ENCODE measurements at places on chromosomes 4 and X.

DNA sequence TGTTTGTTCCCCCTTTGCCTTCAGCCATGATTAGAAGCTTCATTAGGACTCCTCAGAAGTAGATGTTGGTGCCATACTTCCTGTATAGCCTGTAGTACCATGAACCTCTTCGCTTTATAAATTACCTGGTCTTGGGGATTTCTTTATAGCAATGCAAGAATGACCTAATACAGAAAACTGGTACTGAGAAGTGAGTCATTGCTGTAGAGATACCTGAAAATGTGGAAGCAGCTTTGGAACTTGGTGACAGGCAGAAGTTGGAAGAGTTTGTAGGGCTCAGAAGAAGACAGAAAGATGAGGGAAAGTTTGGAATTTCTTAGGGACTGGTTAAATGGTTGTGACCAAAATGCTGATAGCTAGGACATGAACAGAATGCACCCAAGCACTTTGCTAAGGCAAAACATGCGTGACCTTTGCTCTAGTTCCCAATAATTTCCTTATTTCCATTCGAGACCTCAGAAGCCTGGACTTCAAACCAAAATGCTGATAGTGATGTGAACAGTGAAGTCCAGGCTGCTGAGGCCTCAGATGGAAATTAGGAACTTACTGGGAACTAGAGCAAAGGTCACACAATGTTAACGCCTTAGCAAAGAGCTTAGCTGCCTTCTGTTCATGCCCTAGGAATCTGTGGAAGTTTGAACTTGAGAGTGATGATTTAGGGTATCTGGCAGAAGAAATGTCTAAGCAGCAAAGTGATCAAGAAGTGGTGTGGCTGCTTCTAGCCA is 3.0 kb upstream of the USP46 start:
- DNase-seq = no peak

- no peak for DNase-seq
Measured at GRCh38 chr4:72011906-72012305, 19.9 kb upstream of the NPFFR2 start.

DNA sequence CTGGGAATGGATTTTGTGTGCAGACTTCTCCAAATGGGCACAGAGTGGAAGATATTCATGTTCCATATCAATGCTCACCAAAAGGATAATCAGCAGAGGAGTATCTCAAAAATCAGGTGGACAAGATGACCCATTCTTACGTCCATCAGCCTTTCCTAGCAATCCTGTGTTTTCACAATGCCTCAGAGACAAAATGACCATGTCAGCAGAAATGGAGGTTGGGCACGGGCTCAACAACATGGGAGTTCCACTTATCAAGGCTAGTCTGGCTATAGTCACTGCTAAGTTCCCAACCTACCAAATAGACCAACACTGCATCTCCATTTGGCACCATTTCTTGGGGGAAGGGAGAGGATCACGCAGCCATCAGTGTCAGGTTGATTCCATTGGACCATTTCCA is 179.0 kb downstream of the COX7B2 start:
- DNase-seq = no peak

GRCh38 chr4:121784975-121785374 is 16.1 kb upstream of the EXOSC9 start:
- no peak for DNase-seq

DNA sequence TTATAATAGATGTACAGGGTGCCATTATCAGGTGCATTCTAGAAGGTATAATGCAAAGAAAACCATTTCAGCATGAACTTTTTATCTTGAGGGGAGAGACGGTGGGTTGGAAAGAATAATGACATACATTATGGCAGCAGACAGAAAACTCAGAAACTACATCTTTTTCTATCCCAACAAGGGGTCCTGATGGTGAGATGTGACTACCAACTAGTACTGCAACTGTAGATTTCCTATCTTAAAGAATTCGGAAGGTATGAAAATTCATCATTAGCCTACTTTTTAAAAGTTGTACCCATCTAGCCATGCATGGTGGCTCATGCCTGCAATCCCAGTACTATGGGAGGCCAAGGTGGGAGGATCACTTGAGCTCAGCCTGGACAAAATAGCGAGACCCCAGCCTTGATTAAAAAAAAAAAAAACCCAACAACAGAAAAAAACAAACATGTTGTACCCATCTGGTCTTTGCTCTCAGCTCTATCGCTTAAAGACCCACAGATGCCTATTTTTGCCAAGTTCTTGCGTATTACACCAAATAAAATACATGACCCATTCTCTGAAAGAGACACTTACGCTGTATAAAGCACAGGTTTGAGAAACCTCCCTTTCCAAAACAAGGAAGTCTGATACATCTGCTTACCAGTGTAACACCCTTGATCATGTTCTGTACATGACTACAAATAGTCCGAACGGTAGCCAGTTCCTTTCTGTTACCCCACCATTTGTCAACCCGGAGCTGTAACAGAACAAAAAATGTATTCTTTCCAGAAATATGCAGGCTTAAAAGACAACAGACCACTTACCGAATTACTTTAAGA is 1.6 kb downstream of the RPL9 start:
- DNase-seq = no peak

GRCh38 chr4:139950568-139950967 is 203.4 kb downstream of the MAML3 start:
- no peak for DNase-seq

GRCh38 chr4:38684951-38685844 is 21.2 kb downstream of the KLF3 start:
- no peak for DNase-seq

DNA sequence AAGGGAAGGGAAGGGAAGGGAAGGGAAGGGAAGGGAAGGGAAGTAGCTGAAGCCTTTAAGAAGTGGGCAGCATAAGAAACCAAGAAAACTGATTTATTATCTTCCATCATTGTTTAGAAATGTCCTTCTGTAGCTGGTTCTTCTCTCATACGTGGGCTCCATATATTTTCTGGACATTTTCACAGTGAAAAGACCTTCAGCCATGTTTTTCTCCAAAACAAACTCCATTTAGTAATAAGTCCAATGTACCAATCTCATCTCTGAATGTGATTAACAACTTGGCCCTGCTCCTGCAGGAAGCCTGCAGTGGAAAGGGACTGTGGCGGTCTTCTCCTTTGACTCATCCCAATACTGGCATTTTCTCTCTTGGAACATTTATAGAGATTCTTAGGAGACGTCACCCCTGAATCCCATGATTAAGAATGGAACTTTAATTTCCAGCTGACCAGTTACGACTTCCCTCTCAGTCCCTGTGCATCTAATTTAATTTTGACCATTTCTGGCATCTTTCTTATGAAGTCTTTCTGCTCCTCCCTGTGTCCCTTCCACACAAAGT is 96.6 kb upstream of the GUCY1A1 start:
- DNase-seq = no peak

- DNase-seq = no peak
Measured at GRCh38 chrX:1623691-1624090, 8.8 kb downstream of the ASMT start.

GRCh38 chr4:113781439-113782040 is 20.0 kb upstream of the CAMK2D start:
- DNase-seq = no peak

DNA sequence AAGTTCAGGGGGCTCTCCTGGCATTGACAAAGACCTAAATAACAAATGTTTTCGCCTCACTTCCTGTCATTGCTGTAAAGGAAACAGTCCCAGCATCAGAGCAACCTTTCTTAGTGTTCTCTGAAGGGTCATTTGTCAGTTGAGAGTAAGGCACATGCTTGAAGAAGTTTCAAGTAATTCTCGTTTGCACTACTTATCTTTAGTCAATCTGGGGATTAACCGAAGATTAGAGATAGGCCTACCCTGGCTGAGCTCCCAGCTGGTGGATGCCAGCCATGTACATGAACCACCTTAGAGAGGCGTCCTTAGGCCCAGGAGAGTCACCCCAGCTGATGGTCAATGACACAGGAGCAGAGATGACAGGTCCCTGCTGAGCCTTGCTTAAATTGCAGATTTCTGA is 189.9 kb upstream of the PGRMC2 start:
- DNase-seq = no peak

- DNase-seq = no peak
Measured at GRCh38 chrX:20965270-20966044, 408.8 kb upstream of the CNKSR2 start.

DNA sequence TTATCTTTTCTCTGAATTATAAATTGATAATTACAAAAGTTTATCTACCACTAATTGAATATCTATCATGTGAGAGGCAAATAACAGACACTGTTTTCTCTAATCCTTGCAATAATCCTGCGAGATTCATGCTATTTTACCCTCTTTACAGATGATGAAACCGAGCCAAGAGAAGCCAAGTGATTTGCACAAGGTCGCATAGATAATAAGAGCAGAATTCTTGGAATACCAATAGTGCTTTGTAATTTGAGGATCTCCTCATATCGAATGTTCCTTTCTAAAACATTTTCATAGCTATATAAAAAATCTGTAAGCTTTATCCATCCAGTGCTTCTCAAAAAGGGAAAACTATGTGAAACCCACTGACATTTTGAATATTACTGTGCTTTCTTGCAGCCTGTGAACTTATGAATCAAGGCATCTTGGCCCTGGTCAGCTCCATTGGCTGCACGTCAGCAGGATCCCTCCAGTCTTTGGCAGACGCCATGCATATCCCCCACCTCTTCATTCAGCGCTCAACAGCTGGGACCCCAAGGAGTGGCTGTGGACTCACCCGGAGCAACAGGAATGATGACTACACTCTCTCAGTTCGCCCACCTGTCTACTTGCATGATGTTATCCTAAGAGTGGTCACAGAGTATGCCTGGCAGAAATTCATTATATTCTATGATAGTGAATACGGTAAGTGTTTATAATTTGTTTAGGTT is 743.8 kb upstream of the ATOH1 start:
- DNase-seq = no peak

DNA sequence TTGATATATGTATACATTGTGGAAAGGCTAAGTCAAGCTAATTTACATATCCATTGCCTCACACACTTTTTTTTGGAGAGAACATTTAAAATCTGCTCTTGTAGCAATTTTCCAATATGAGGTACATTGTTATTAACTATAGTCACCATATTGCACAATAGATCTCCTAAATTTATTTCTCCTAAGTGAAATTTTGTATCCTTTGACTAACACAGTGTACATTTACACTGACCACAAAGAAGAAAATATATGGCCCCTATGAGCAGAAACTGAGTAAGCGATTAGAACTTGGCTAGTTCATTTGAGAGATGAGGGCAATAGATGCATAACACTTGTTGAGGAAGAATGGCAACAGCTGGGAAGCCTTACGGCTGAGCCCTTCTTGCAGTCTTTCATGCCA is 20.3 kb upstream of the GUCY1B1 start:
- DNase-seq = no peak

- DNase-seq = no peak
Measured at GRCh38 chr4:163523791-163524365, 29.4 kb downstream of the TMA16 start.

DNA sequence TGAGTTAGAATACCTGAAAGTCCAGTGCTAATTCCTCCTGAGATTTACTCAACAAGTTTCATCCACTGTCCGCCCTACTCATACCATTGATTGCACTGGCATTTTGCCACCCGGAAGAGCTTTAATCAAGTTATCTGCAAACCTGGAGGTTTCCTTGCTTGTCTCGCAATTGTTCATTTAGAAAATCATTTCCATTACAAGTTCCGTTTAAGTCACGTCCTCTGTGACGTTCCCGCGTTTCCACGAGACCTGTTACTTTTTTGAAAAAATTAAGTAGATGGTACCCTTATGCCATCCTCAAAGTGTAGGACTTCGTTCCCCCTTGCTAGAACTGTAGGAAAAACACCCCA is 761 bp upstream of the FRYL start:
- no peak for DNase-seq

- no peak for DNase-seq
Measured at GRCh38 chr4:188551156-188551555, 411.9 kb downstream of the TRIML1 start.

- DNase-seq = no peak
Measured at GRCh38 chrX:151099001-151099400, 77.4 kb upstream of the GPR50 start.

DNA sequence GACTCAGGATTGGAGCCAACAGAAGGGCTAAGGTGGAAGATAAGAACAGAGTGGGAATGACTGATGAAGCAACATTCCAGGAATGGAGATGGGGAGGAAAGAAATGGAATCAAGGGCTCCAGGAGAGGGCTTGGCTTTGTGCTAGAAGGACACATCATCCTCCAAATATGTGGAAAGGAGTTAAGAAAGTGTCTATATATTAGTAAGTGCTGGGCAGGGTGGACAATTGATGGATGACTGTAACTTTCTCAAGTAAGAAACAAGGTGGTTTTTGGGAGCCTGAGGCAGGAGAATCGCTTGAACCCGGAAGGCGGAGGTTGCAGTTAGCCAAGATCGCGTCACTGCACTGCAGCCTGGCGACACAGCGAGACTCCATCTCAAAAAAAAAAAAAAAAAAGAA is 71.6 kb upstream of the NFKB1 start:
- DNase-seq = no peak

DNA sequence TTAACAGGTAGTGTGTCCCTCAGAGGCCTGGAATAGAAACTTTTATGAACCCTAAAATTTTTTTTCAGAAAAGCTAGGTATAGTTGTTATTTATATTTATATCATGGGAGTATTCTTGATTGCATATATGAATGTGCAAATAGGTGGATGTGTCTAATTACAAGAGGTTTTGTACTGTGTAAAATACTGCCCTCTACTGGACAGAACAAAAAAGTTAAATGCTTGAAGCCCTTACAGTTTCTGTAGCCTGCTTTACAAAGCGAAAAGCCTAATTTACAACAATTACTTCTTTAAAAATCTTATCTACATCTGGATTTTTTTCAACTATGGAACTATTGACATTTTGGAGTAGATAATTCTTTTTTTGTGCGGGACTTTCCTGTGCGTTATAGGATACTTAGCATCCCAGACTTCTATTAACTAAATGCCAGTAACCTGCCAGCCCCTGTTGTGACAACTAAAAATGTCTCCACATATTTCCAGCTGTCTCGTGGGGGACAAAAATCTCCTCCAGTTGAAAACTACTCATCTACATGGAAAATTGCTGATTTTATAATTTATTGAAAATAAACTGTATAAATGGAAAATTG is 35.1 kb downstream of the ENPEP start:
- DNase-seq = no peak

DNA sequence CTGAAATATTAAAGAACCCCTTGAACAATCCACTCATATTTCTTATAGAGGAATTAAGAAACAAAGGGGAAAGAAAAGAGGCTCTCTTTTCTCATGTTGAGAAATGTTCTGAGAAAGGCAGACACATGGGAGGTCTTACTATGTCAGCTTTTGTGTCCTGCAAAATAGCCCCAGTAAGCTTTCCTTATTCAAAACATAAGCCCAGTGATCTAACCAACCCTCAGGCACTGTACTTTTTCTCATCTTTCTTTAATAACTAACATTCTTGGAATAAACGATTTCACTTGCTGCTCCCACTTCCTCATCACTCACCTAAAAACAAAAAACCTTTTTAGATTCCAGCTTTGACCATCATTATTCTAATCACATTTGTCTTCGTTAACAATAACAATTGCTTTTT is 115.9 kb downstream of the GLRA3 start:
- no peak for DNase-seq

DNA sequence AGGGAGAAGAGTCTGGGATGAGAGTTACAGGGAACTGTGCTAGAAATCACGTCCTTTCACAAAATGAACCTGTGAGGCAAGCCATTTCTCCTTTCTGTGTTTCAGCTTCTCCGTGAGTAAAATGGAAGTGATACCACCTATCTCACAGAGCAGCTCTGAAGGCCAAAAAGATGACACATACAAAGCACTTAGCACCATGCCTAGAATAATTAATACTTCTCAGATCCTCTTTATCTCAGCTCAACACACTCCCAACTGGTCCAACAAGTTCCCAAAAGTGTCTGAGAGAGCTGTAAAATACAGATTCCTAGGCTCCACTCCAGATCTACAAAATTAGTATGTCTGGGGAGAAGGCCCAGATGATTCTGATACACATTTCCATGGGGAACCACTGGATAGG is 38.3 kb downstream of the LHFPL1 start:
- DNase-seq = no peak
